T-helper 1 cell (primary cell): ENCODE measurements at places on chromosomes 16 and 17.

- DNase-seq, result no peak
Observed at GRCh38 chr17:61321344-61321743, 78.3 kb upstream of the TBX2 start.

DNA sequence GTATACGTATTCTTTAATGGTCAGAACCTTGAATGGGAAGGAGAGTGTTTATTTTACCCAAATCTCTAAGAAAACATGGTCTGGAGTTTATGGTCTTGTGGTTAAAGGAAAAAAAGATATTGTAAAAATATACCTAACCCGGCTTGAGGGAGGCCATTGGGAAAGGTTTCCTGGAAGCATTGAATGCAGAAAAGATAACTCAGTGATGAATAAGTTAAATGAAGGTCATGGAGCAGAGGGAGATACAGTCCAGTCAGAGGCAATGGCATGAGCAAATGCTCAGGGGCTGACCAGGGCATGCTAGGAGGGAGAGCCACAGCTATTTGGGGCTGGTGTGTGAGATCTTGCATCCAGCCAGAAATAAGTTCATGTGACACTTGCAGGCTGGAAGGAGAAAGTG lies 430.4 kb upstream of the CDH5 start:
- DNase-seq, result no peak

DNA sequence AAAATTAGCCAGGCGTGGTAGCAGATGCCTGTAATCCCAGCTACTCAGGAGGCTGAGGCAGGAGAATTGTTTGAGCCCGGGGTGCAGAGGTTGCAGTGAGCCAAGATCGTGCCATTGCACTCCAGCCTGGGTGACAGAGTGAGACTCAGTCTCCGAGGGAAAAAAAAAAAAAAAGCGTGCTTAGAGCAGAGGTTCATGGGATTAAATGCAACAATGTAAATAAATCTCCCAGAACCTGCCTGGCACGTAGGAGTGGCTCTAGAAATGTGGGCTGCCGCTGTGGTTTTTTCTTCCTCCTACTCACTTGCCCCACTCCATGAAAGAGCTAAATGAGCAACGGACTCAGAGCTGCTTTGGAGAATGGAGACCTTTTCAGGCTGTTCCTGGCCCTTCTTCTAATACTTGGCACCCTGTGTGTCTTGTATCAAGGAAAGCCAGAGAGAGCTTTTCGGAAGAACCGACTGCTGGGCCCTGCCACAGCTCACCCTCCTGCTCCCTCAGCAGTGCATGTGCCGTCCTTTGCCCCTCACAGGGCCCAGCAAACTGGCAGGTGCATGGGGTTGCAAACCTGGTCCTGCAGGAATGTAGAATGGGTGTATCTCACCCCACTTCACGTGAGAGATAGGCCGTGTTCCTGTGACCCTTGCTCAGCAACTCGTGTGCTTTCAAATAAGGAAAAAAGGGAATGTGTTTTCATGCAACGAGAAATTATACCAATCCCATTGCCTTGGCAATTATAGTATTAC lies 52.0 kb downstream of the LDHD start:
- DNase-seq, result no peak

GRCh38 chr17:62937606-62938005 lies 28.4 kb upstream of the TANC2 start:
- DNase-seq, result no peak

DNA sequence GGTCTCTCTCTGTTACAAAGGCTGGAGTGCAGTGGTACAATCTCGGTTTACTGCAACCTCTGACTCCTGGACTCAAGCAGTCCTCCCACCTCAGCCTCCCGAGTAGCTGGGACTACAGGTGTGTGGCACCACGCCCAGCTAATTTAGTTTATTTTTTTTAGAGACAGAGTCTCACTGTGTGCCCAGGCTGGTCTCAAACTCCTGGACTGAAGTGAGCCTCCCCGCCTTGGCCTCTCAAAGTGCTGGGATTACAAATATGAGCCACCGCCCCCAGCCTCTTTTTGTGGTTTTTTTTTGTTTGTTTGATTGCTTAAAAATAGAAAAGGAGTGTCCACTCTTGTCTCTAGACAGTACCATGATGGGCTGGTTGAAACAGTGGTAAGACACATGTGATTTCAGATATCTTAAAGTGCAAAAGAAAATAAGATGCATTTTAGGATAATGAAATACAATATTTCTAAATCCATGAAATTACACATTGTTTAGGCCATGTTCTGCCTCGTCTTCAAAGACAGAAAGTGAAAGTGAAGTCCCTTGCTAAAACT lies 27.4 kb downstream of the KIAA0513 start:
- DNase-seq, result no peak

GRCh38 chr17:4938688-4939545 lies 929 bp downstream of the SLC25A11 start:
- no peak for DNase-seq

- no peak for DNase-seq
Observed at GRCh38 chr17:16486373-16487250, 5.4 kb downstream of the LRRC75A start.
